ENCODE measurements at places on chromosomes 1 and 21. TPM values are rescaled to one million over a fixed set of nuclear protein-coding genes. Genes with fewer than 3 reads are reported as not detected.

Gene TMPRSS15
- not detected for total RNA-seq

Gene CFHR2
- not detected for total RNA-seq

Gene ARHGEF11
- total RNA-seq = 40.5 TPM

Gene FAM78B
- total RNA-seq = 2.6 TPM

Gene KISS1
- not detected for total RNA-seq

Gene ARTN
- 2.1 TPM for total RNA-seq

DNA sequence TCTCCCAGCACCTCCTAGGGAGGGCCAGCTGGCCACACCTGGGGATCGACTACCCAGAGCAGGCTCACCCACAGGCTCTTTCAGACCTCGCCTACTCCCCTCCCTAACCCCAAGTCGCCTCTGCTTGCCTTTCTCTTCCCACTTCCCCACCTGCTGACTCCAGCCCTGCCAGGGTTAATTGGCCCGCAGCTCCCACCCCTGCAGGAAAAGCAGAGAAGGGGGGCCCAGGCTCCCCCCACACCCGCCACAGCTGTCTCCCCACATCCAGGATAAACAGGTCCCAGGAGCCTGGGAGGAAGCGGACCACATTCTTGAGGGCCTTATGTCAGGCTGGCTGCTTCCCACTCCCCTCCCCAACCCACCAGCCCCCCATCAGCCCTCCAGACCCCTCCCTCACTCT, 45.0 kb downstream of the TAS1R2 start:
- DNase-seq = no peak

GRCh38 chr1:15963968-15964648, 11.8 kb downstream of the ZBTB17 start:
- DNase-seq = no peak

- DNase-seq = no peak
Observed at GRCh38 chr21:42063571-42064521, 7.3 kb upstream of the UMODL1 start.

DNA sequence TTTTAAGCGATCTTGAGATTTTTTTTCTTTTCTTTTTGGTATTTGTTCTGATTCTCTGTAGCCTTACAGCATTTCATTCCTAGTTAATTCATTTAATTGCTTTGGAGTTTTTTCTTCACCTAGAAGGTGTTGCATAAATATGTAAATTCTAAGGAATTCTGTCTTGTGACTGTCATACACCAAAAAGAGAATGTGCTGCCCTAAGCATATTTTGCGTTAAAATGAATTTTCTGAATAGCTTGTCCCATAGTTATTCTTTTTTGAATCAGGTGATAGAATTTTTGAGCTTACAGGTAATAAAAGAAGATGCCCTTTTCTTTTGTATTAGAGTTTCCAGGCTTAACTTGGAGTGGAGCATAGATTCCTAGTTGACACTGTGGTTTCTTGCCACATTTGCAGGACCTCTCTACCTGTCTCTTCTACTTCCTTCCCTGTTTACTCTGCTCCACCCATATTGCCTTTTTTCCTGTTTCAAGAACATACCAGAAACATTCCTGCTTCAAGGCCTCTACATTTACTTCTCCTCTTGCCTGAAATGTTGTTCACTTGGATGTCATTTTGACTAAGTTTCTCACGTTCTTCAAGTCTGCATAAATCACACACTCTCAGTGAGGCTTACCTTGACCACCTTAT, 53.2 kb downstream of the KIF1B start:
- no peak for DNase-seq

- peak; percentile 62 for DNase-seq
Observed at GRCh38 chr1:159009704-159010361, at the start of gene IFI16. Gene IFI16 (plus strand): TSS chr1:159009907. CDS start chr1:159014681, 4,774 bp downstream.

- no peak for DNase-seq
Observed at GRCh38 chr1:89487972-89488371, 36.7 kb upstream of the LRRC8B start.

- DNase-seq = no peak
Observed at GRCh38 chr1:27884006-27884954, 11.9 kb downstream of the THEMIS2 start.

GRCh38 chr1:36669262-36669661, 186.5 kb upstream of the CSF3R start:
- no peak for DNase-seq

DNA sequence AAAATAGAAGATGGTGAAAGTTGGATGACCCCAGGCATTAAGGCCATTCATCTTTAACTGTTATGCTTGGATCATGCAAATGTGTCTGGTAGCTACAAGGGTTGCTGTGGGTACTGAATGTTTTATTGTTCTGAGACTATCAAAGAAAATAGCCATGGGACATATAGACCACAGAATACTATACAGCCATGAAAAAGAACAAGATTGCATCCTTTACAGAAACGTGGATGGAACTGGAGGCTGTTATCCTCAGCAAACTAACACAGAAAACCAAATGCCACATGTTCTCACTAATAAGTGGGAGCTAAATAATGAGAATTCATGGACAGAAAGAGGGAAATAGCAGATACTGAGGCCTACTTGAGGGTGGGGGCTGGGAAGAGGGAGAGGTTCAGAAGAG, 249.0 kb downstream of the LTN1 start:
- DNase-seq = no peak

- DNase-seq = no peak
Observed at GRCh38 chr1:185325413-185325812, 8.4 kb upstream of the IVNS1ABP start.

DNA sequence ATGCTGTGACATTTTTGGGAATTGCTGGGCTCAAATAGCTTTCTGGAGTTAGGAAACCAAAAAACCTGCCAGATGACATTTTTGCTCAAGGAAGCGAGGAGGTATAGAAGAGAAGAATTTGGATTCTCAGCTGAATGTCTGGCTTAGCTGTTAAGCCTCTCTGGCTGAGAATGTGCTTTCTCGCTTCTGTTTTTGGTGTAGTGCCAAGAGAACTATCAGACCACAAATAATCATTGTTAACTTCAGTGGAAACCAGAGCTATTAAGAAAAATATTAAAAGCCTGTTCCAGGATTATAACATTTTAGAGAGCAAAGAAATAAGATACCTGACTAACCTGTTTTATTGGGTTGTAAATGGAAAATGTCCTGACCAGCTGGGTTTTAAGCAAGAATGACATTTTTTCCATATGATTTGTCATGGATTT, 39.5 kb upstream of the DIPK1A start:
- DNase-seq = no peak

GRCh38 chr1:213247038-213247437, 196.0 kb downstream of the RPS6KC1 start:
- no peak for DNase-seq

GRCh38 chr1:226322986-226323385, 14.0 kb upstream of the LIN9 start:
- DNase-seq = no peak

DNA sequence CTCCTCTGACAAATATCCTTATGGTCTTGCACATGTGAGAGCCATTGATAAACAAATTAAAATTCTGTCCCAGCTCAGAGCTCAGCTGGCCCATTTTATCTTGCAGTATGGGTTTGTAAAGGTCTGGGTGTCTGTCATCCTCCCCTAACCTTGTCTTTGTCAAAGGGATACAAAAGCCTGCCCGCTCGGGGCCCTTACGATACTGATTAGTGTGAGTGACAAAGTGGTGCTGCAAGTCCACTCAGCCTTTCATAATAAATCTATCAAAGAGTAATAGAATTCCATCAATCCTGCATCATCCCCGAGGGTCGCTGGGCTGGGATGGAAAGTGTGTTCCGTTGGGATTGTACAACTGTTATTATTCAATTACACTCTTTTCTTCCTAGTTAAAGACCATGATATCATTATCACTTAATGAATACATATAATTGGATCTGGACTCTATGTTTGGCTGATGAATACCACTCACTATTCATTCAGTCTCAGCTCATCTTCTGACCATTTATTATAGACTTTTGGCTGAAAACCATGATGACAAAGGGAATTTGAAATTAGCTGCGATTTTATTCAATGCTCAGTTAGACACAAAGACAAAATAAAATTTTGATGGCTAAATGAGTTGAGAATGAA, 122.5 kb upstream of the FOXD3 start:
- no peak for DNase-seq

DNA sequence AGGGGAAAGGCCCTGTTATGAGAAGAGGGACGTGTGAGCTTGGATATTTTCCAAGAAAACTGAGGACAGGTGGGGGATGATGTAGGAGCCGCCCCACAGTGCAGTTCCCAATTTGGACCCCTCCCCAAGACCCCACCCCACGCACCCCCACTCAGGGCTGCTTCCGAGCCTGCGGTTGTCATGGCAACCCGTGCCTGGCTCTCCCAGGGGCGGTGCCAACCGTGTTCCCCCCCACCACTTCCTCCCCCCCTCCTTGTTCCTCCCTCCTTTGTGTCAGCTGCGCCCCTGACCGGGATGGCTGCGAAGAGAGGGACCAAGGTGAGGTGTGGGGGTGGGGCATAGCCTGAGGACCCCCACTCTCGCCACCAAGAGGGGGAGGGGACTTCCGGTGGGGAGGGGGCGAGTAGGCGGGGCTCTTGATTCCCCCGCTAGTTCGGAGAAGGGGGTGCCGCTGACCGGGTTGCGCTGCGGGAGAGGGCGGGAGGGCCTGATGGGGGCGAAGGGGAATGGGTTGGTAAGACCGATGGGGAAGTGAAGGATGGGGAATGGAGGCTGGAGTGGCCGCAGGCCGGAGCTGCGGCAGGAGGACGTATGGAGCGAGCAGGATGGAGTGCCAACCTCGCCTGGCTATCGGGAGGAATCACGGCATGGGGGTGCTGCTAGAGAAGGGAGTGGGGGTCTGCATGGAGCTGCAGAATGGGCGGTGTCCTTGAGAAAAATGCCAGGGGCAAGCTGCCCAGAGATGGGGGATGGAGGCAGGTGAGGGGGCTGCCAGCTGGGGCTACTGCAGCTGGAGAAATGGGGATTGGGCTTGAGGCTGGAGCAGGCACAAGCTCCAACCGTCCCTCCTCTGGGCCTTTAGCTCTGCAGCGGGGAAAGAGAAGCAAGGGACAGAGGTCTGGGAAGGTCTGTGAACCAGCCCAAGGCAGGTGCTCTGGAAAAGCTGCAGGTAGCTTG, 953 bp downstream of the TRIM46 start:
- no peak for DNase-seq

Measured in mucosa of gallbladder (tissue), 1 donor.